ENCODE measurements at places on chromosomes 2 and 18. TPM values are rescaled to one million over a fixed set of nuclear protein-coding genes. Genes with fewer than 3 reads are reported as not detected.

ZAP70 gene
- total RNA-seq: 286 TPM

HOXD11 gene
- not detected for total RNA-seq

BZW1 gene
- 222 TPM for total RNA-seq

DNA sequence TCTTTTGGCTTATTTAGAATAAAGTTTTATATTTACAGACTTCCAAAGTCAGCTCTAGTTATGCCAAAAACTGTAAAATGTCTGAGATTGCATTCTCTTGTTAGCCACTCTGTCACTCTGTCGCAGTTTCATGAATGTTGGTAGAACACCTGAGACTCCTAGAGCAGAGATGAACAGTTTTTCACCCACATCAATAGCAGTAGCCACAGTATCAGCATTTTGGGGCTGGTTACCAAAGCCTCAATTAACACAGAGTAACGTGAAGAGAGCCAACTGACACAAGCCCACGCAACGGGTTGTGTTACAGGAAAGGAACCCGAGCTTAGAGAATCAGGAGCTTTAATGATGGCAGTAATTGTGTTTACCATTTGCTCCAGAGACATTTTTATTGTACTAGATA, 443.0 kb upstream of the SLC39A10 start:
- no peak for DNase-seq

GRCh38 chr2:212953170-212953920, 198.1 kb downstream of the IKZF2 start:
- DNase-seq: no peak

DNA sequence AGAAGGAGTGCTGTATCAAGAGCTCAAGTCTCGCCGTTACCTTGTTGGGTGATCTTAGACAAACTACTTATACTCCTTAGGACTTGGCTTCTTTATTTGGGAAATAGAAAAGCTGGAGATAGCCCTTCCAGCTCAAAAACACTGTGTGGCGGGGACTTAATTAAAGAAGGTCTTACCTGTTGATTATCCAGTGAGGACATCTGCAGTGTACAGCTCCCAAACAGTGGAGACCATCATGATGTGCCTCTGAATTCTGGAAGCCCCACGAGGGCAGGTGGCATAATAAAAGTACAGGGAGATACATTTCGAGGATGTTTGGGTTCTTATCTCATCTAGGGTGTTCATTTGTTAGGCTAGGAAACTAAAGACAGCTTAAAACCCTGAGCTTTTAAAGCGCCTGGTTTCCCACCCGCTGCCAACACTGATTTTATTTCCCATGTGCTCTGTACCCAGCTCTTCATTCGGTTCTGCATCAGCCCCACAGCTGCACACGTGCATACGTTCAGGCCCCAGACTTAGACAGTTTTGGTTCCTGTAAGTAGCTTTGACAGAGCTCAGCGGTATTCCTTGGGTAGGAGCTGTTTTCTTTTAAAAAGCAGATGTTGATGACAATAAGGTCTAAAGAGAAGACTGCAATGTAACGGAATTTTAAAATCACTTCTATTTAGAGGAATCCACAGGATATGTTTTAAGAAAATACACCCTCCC, 80.5 kb upstream of the SIX2 start:
- no peak for DNase-seq

DNA sequence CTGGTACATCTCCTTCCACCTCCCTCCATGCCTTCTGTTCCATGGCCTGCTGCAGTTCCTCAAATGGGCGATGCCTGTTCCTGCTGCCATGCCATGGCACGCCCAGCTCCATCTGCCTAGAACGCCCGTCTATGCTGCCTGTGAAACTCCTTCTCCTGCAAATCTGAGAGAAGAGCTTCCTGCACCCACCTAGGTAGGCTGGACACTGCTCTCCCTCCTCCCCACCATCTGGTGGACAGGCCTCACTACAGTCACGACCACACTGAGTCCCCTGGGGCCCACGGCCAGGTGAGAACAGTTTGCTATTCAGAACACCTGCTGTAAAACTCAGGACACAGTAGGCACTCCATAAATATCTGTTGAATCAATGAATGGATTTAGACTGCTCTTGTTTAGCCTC, 92.4 kb downstream of the LAMA1 start:
- no peak for DNase-seq

GRCh38 chr2:49940626-49941025, 786.3 kb upstream of the FSHR start:
- DNase-seq: no peak

INPP1 gene
- 13.7 TPM for total RNA-seq

AMMECR1L gene
- 13.3 TPM for total RNA-seq

IL1R2 gene
- not detected for total RNA-seq

- no peak for DNase-seq
Measured at GRCh38 chr18:48894799-48895346, 55.9 kb downstream of the SMAD7 start.

DNA sequence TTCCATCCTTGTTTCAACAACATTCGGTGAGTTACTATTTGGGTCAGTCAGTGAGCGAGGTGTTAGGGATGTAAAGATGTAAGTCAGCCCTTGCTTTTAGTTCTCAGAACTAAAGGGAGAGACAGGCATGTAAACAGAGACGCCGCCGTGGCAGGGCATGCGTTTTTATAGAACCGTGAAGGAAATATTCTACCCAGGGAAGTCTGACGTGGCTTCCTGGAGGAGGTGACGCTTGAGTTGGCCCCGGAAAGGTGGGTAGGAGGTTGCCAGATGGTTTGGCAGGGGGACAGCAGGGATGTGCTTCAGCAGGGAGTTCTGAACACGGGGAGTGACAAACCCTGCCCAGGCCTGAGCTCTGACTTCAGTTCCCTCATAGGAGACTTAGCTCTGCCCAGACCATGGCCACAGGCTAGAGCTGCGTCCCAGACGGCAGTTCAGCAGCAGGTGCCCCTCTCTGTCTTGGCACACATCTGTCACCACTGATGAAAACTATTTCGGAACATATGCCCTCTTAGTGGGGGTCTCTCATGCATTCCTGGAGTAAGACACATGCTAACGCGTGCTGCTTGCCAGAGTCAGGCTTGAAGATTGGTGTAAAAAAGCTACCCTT, 23.4 kb upstream of the RPL31 start:
- DNase-seq: no peak

GRCh38 chr18:53935803-53936202, 288.7 kb downstream of the MBD2 start:
- DNase-seq: no peak

THSD7B gene
- not detected for total RNA-seq

- no peak for DNase-seq
Measured at GRCh38 chr2:3475771-3476170, 43.6 kb downstream of the ADI1 start.

DNA sequence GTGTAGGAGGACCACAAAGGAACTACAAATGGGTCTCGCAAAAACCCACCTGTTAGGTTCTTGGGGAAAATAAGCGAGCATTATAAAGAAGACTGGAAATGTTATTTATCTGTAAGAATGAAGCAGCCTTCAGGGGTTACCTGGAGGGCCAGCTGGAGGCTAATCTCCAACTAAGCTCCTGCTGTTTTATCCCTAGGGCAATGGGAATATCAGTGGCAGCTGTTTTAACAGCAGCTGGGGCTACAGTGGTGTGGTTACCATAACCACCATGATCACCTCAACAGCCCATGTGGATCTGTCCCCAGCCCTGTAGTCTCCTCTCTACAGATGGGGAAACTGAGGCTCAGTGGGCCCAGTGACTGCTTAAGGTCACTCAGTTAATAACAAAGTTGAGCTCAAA, 108.1 kb downstream of the FTCDNL1 start:
- no peak for DNase-seq

GRCh38 chr2:65071499-65072180, 15.4 kb downstream of the CEP68 start:
- no peak for DNase-seq

DNA sequence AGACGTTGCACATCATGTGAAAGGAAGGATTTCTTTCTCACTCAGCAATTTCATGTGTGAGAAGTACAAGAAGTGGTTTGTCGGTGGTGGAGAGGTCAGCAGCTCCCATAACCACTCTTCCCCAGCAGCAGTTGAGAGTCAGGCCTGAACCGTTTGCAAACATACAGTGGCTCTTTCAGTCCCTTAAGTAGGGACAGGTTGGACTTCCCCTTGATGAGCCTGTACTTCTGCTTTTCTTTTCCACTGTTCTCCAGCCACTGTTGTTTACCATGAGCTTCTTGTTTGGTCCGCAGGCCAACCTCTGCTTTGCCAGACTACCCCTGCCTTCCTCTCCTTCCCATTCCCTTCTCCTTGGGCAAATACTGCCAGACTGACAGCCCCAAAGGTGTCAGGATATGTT, 391.3 kb upstream of the CELF4 start:
- no peak for DNase-seq

KCNS3 gene
- not detected for total RNA-seq

- no peak for DNase-seq
Measured at GRCh38 chr2:71711133-71711855, 257.9 kb downstream of the DYSF start.

DNA sequence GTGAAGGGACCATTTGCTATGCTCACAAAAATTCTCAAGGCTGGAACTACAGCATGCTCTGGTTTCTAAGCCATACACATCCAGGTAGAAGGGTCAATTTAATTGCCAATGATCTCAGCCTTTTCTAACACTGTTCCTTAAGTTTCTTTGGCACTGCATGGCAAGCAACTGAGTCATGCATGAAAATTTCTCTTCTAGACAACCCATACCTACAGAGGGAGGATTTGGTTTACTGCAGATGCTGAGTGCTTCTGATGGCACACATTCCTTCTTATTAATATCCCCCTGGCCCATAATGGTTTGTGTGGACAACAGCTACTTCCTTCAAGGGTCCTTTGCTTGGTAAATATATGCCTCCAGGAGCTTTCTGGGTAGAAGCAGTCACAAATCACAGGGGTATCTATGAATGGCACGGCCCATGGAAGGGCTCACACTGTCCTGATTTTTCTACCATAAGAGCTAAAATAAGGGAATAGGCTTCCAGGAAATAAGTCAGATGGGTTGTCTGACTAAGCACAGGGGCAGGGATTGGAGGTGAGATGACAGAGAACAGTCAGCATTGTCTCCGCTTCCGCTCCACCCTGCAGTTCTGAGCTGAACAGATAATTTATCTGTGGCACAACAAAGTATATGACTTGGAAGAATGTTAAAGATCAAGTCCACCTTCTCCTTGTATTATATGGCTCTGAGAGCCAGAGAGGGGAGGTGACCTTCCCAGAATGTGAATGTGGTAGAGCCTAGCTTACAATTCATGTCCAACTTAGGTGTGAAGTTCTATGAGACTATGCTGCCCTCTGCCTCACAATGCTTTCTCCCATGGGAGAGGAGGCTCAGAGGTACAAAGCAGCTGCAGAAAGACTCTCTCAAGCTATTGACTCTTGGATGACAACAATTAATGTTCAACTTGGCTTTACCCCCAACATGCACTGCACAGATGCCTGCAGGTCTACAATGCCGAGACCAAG, 199.2 kb upstream of the TNP1 start:
- DNase-seq: no peak

PSTPIP2 gene
- 4.1 TPM for total RNA-seq
